Transverse colon (tissue), 4 donors: ENCODE measurements at places on chromosomes 7 and 10. TPM values are rescaled to one million over a fixed set of nuclear protein-coding genes. Genes with fewer than 3 reads are reported as not detected.

DNA sequence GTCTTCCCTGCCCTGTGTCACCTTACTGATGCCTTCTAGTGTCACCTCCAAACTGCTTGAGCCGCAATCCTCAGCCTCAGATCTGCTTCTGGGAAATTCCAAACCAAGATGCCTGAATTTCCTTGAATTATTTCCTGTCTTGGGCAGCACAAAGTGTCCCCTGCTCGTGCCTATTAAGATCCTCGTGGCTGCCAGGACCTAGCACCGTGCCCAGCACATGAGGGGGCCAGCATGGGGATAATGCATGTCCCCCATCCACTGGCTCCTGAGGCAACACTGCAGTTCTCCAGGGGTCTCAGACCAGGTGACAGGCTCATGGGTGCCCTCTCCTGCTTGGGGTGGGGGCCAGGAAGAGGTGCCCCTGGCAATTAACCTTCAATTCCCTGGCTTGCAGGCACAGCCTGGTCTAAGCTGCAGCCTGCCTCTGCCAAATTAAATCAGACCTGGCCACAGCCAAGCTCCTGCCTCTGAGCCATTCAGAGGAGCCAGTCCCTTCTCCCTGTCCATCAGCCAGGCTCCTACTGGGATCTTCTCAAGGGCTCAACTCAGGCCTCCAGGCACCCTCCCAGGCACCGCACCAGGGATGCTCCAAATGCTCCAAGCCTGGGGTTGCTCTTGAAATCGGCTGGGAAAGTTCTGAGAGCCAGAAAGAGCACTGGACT, 146.6 kb downstream of the SH3PXD2A start:
- no peak for DNase-seq

SPACDR gene
- not detected for total RNA-seq

- DNase-seq = no peak
Observed at GRCh38 chr7:7706101-7706511, 12.3 kb downstream of the RPA3 start.

ZNF736 gene
- 7.5 TPM for total RNA-seq

- DNase-seq = no peak
Observed at GRCh38 chr10:26432938-26433337, 5.2 kb upstream of the APBB1IP start.

GSTO2 gene
- 1.9 TPM for total RNA-seq

GRCh38 chr7:155589001-155589980, 42.9 kb upstream of the CNPY1 start:
- DNase-seq = no peak

GIMAP2 gene
- not detected for total RNA-seq

DNA sequence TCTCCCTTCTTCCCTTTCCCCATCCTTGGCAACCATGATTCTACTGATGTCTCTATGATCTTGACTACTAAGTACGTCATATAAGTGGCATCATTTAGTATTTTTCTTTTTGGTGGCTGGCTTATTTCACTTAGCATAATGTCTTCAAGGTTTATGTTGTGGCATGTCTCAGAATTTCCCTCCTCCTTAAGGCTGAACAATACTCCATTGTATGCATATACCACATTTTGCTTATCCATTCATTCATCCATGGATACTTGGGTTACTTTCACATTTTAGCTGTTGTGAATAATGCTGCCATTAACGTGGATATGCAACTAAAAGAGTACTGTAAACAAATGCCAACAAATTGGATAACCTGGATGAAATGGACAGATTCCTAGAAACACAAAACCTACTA, 60.8 kb downstream of the BMPR1A start:
- no peak for DNase-seq

DNA sequence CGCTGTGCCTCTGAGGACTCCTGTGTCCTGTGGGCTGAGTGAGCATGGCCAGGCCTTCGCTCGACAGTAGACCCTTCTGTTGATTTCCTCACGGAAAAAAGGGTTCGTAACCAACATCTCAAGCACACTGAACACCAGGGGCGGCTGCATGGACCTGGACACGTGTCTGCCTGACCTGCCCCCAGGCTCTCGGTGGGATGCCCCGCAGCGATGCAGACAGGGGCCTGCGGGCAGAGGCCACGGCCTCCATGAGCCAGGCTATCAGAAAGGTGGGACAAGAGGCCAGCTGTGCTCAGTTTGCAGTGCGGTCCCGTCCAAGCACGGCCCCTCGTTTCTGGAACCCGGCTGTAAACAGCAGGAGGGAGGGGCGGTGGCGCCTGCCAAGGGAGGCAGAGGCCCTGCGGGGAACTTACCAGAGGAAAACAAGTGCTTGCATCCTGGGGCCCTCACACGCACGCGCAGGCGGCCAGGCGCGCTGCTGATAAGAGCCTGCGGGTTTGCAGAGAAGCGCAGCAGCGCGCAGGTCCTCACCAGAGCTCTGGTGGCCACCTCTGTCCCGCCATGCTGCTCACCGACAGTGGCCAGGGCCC, 10.6 kb downstream of the GPR146 start:
- DNase-seq = peak; percentile 51

DNA sequence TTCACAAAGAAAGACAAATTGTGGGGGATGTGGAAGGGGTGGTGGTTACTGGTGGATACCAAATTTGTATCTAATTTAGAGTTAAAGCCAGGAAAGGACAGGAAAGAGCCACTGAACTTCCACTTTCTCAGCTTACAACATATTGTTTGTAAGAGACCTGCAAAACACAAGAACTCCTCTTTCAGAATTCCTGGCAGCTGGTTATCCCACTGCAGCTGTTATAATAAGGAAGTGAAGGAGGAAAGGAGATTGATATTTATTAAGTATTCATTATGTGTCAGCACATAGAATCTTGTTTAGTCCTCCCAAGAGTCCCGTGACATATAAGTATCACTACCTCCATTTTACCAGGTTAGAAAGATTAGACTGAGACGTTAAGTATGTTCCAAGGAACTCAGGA, 481.7 kb downstream of the PHTF2 start:
- no peak for DNase-seq

SLC13A1 gene
- not detected for total RNA-seq

- DNase-seq = no peak
Observed at GRCh38 chr10:133557381-133557780, 8.0 kb downstream of the SYCE1 start.

DNA sequence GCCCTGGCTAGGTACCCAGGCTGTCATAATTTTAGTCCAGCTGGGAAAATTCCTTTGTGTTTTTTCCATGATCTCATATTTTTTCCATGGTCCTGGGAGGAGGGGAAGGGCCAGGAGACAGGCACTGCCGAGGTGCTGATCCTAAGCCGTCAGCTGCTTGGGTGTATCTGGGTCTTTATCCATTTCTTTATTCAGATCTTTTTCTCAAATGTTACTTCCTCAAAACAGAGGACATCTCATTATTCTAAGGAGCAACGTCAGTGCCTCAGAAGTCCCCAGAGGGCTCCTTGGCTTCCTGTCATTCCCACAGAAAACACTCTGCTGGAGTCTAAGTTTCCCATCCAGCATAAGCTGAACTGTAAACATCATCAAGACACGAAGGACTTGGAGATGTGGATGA, 2.8 kb upstream of the OR6V1 start:
- no peak for DNase-seq

GRCh38 chr7:50771120-50772002, 11.3 kb downstream of the GRB10 start:
- no peak for DNase-seq

TRIM8 gene
- total RNA-seq = 59.1 TPM

DNA sequence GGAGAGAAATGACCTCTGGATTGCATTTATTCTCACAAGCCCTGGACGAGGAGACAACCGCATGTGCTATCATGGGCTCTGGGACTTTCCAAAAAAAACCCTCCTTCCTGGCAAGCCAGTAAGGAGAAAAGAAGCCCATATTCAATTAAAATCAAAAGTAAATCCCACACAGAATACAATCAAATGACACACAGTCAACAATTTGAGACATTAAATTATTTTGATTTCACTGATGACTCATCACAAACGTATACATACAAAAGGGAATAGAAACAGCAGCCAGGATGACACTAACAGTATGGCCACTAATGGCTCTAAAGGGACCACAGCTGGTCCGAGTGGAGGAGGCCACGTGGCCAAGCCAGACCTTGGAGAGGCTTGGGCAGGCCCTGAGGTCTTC, 24.9 kb downstream of the LRRC20 start:
- DNase-seq = no peak

FAM13C gene
- 9.7 TPM for total RNA-seq

DNA sequence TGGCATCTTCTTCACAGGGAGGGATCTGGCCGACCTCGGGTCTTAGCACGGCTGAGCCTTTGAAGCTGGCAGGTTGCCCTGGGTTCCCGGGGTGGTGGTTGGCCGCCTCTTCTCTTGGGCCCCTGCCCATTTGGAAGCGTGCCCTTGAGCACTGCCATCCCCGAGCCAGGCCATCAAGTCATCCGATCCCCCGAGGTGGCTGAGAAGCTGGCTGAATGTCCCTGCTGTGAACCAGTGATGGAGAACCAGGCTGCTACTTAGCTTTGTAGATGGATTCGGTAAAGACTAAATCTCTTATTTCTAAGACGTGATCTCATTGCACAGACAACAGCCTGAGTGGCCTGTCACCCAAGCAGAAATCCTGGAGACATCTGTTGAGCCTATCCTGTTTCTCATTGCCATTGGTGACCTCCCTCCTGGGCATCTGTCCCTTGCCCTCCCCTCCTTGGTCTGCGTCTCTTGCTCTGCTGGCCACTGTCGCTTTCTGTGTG, 74.3 kb downstream of the GRK5 start:
- peak; percentile 50 for DNase-seq

OR2A42 gene
- not detected for total RNA-seq

OR2A12 gene
- not detected for total RNA-seq

TYW1B gene
- 9.5 TPM for total RNA-seq

DNA sequence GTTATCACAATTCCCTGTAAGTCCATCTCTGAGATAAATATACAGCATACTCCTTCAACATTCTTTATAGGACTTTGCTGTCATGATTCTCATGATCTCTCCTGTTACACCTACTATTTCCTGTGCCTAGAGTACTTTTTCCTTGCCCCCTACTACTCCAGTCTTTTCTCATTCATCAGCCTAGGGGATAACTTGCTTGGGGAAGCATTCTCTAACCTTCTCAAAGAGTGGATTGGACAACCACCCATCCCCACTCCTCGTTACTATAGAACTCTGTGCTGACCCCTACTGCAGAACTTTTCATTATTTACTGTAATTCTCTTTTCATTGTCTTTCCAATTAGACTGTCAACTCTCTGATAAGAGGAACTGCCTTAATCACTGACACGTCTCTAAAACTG, 57.4 kb upstream of the TFEC start:
- DNase-seq = no peak

EVX1 gene
- 3.4 TPM for total RNA-seq

GRCh38 chr10:48511066-48511874, 93.6 kb downstream of the ARHGAP22 start:
- no peak for DNase-seq

DNA sequence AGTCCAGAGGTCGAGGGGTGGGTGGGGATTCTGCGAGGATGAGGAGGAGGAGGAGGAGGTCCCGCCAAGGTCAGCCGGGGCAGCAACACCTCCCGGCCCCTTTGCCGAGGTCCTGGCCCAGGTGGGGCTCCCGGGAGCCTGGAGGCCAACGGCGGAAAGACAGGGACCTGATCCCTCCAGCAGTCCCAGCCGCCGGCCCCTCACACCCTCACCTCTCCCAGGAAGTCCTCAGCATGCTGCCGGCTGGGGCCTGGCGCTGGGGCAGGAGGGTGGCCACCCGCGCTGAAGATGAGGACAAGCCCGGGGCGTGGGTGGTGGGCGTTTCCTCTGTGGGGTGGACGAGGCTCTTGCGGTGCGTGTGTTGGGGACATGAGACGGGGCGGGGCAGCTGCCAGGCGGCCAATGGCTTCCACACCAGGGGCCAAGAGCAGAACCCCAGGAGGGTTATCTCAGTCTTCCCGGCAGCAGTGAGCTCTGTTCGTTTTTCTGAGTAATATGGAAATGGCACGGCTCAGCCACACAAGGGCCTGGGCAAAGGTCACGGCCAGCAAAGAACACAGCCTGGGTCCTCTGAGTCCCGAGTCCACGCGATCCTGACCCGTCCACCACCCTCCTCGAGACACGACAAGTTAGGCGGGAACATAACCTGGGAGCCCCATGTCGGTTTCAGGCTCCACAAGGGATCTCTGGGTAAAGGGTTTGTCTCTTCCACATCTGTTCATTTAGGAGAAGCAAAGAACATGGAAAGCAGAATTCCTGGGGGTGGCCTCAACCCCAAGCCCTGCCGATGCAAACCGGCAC, 82.9 kb upstream of the PDGFA start:
- DNase-seq = peak; percentile 21

EEPD1 gene
- total RNA-seq = 18.2 TPM

HMX3 gene
- not detected for total RNA-seq

IGFBP3 gene
- 37.0 TPM for total RNA-seq
